ENCODE measurements at places on chromosomes 5 and 9.

- peak; percentile 72 for DNase-seq
These were observed 965 bp downstream of the PTGDS start for GRCh38 chr9:136978073-136978864.

DNA sequence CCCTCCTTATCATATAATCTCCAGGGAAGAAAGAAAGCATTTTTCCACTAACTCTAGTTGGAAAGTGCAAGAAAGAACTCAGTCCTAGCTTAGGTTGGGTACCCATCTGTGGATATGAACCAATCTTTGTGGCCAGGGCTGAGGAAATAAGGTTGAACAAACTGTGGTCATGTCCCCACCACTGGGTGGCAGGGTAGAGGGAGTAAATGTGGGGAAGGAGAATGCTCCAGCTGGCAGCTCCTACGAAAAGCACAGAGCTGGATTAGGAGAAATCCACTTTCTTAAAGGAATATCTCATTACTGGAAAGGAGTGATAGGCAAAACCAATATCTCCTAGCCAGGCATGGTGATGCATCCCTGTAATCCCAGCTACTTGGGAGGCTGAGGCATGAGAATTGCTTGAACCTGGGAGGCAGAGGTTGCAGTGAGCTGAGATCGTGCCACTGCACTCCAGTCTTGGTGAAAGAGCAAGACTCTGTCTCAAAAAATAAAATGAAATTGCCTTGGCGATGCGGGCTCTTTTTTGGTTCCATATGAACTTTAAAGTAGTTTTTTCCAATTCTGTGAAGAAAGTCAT, 175.1 kb downstream of the CCDC192 start:
- DNase-seq = no peak

DNA sequence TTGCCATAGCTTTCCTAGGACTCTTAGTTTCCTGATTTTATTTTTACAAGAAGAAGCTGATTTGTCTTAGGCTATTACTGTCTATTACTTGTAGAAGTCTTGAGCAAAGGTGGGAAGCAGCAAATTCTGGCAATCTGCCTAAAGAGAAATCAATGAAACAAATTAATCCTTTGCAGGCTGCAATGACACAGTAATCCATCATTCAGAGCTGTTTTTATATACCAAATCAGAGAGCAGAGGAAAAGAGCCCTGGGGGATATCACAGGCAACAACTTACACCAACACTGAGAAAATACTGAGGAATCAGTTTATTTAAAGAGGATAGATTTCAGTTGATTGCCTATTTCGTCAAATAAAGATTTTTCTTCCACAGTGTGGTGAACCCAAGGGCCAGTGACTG, 13.6 kb downstream of the NR2F1-AS1 start:
- no peak for DNase-seq

- DNase-seq = no peak
These were observed 346.9 kb downstream of the ZSWIM6 start for GRCh38 chr5:61678966-61679365.

DNA sequence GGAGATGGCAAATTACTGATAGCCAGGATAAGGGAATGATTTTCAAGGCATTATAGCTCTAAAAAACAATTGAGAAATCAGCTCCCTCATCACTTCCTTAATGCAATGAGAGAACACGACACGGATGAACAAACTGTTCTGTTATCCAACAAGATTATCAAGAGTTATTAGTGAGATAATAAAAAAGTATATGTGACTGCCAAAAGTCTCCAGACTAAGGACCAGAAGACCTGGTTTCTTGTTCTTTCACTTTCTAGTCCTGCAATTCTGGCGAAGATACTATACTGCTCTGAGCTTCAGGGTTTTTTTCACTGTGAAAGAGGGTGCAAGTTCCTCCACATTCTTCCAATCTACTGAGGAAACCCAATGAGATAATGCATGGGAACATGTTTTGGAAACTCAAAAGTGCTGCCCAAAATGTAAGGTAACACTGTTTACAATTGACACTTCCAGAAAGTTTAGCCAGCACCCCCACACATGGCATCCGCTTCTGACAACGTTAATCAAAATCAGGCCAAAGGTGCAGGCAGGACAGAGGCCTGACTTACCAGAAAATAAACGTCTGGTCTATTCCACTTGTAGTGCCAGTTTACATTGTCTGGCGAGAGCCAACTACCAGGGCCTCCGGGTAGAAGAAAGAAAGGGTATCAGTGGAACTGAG, 254.2 kb downstream of the DOCK8 start:
- DNase-seq = peak; percentile 14

DNA sequence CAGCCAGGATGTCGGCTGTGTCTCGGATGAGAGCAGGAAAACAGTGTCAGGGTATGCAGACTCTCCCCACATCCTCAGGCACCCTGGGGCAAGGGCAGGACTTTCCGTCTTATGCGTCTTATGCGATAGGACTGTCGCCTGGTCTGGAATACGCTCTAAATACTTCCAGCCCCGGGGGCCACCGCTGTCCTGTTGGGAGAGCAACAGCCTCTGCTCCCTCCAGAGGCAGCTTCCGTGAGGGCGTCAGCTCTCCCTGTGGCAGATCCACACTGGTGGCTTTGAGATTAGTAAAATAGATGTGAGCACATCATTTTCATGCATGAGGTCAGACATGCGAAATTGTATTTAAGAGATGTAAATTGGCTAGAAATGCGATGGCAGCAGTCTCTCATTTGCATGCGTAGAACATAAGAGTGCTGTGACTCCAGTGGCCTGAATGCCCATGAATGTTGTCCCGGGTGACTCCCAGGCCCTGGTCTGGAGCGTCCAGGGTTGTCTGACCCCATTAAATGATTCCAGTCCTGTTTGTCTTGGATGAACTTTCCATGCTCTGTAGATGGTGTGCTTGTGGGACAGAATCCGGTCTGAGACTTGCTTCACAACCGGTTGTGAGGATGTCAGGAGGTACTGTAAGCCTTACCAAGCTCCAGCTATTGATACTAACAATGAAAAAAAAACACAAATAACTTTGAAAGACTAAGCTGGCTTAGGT, 228.2 kb downstream of the SYK start:
- DNase-seq = no peak

DNA sequence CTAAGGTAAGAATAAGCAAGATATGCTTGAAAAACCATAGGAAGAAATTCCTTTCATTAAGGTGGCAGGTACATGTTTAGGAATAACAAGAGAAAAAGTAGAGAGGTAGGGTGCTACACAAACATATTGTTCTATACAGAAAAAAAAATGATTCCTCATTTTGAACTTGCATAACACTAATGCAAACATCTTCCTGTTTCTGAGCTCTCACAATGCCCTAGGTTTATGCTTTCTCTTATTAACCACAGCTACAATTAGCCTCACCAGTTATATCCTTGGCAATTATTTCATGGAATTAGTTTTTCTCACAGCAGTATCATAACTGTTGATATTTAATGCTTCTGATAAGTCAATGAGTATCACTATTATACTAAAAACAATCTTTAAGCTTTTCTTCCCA, 20.7 kb downstream of the CEMIP2 start:
- DNase-seq = no peak

Measured in activated naive CD4-positive, alpha-beta T cell treated with Interleukin-2 at 50 U/mL for 16 hours (primary cell).